Epithelial cell of esophagus (primary cell): ENCODE measurements at places on chromosomes 7 and 10.

DNA sequence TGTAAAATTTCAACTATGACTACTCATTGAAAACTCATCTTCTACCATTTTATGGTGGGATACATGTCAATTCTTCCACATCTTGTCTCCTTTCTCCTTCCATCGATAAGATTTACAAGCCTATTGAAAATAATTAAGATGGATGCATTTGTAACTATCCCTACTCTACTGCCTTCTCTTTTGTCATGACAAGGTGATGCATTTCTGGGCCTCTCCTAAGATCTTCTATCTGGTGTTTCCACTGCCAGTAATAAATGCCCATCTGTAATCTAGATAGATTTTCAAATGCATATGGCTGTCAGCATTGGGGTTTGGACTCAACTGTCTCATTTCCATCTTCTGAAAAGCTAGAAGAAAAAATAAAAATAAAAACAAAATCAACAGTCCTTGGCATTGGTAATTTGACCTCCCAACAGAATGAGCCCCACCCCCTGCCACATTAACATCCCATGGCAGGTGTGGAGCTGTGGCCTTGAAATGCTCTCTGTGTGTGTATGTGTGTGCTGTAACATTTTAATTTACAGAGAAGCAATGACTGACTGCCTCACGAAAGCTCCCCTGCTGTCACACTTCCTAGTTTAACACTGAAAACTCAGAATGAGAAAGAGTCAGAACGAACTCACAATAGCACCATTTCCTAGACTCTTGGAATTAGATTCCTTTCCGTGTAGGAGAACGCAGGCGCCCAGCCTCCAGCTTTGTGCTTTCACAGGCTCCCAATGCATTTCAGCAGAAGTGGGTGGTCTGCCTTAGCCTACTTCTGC is 74.2 kb downstream of the RHOBTB1 start:
- DNase-seq, result no peak

- DNase-seq, result no peak
These were observed 313.6 kb upstream of the CDC14C start for GRCh38 chr7:48610705-48611104.

DNA sequence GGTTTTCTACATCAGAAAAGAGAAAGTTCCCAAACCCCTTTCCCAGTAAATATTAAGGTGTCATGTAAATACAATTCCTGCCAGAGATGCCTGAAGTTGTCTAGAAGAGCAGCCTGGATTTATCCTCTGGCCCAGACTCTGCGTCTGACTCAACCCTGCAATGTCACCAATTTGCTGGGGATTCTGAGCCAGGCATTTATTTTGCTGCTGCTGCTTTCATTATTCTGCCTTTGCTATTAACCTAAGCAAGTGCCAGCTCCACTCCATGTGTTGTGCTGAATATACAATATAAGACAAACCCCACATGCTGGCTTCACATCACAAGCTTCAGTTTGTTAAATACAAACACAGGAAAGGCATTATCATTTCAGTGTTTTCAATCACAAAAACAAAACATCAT is 59.1 kb downstream of the ELAPOR2 start:
- no peak for DNase-seq

- peak; percentile 54 for DNase-seq
These were observed 116.0 kb upstream of the PDLIM1 start for GRCh38 chr10:95406651-95407280.

DNA sequence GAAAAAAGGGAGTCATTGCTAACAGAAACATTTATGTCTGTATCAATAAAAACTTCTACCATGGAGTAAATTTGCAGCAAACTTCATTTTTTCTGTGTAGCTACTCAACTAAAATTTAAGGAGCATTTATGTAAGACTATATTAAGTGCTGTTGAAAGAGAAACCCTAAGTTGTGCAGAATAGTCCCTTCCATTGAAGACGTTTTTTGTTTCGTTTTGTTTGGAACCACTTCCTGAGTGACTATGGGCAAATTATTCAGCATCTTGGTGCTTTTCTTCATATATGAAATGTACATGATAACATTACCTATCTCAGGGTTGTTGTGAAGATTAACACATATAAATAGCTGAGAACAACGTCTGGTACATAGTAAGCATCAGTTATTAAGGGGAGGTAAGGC is 24.3 kb downstream of the SEM1 start:
- no peak for DNase-seq

DNA sequence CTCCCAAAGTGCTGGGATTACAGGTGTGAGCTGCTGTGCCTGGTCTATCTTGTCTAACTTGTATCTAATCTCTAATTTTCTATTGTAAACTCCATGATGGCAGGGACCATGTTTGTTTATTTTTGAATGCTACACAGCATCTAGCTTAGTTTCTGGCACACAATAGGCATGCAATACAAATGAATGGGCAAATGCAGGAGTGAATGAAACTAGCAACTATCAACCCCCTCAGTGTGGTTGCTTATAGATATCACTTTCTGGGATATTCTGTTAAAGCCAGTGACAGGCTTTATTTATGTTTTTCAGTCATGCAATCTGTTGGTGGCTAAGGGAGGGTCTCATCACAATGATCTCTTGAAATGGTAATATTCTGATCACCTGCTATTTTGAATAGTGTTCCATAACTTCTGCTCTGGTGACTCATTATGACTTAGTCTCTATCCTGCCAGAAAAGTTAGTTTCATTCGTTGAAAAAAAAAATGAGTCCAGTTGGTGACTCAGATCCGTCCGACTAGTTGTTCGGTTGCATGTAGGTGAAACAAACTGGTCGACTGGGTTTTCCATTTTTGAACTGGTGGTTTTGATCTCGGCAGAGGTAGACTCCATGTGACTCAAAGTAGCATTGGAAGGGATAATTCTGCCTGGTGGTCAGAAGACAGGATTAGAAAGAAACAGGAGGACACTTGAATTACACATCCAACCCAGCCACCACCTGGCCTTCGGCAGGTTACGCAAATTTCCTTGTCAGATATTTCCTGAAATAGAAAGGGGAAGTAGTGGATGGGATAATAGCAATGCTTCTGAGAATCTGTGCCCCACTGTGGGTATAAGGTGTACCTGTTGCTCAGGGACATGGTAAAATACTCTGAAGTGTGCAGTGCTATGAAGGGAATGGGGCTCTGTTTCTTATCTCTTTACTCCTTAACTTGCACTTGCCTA is 76.8 kb downstream of the GATA3 start:
- peak; percentile 96 for DNase-seq

DNA sequence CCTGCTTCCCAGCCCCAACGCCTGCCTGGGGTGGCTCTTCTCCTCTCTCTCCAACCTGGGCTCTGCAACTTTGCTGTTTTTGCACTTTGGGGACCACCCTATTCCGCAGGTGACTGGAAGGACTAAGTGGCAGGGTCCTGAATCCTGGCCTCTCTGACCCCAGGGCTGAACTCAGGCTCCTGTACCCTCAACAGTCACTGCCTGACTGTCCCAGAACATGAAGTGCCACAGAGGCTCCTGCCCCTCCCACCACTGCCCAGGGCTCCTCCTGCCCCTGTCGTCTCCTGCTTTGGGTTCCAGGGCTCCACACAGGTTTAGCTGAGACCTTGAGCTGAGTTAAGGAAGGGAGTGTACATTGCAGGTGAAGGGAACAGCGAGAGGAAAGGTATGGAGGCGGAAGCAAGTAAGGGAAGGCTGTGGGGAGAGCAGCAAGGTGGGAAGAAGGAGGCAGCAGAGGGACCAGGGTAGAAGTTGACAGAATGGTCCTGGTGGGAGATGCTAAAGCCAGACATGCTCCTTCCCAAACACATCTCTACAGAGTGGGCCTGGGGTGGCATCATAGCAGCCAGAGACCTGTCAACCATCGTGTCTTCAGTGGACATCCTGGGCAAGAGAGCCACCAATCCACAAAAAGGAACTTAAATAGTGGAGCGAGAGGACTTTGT is 5.7 kb upstream of the GRID1 start:
- DNase-seq, result no peak

DNA sequence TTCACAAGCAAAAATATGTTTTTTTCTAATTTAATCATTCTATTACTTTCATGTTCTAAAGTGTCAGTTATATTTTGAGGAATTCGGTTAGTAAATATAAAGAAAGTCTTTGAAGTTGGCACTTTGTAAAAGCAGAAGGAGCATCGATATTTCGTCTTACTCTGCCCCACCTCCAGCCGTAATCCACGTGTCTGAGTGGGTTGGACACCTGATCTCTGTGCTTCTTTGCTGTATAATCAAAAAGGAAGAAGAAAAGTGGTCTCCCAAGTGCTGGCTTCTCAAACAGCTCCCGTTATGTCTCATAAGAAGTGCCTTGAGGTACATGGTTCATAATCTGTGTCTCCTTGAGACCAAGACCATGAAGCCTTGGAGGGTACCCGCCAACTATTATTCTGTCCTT is 19.8 kb downstream of the PRKAR2B start:
- DNase-seq, result no peak

GRCh38 chr10:49735848-49736563 is 26.1 kb downstream of the OGDHL start:
- DNase-seq, result no peak

DNA sequence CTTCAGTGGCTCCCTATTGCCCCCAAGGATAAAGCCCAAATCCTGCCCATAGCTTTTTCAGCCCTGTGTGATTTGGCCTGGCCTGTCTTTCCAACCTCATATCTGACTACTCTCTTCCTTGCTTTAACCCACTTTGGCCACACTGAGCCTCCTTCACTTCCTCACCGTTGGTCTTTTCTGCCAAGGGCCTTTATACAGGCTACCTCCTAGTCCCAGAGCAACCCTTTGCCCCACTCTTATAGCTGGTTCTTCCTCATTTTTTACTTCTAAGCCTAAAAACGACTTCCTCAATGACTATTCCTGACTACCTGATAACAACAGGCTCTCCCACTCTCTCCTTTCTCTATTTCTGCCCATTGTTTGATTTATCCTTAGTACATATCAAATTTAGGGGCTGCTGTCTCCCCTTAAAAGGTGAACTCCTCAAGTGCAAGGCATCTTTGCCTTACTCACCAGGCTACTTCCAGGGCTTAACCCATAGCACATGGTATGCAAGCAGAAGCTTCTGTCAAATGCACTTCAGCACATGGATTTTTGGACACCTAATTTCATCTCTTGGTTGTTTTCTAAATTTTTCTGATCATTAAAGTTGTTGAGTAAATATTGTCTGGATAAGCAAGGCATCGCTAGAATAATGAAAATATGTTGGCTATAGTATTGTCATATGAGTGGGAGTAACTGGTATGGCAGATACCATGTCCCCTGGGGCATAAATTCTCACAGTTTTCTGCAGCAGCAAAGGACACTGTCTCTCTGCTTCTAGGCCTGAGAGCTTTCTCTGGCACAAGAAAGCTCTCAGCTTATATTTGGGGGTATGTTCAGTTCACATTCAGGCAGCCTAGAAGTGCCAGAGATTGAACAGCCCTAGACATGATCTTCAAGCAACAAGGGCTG is 201.5 kb upstream of the GPR26 start:
- no peak for DNase-seq

DNA sequence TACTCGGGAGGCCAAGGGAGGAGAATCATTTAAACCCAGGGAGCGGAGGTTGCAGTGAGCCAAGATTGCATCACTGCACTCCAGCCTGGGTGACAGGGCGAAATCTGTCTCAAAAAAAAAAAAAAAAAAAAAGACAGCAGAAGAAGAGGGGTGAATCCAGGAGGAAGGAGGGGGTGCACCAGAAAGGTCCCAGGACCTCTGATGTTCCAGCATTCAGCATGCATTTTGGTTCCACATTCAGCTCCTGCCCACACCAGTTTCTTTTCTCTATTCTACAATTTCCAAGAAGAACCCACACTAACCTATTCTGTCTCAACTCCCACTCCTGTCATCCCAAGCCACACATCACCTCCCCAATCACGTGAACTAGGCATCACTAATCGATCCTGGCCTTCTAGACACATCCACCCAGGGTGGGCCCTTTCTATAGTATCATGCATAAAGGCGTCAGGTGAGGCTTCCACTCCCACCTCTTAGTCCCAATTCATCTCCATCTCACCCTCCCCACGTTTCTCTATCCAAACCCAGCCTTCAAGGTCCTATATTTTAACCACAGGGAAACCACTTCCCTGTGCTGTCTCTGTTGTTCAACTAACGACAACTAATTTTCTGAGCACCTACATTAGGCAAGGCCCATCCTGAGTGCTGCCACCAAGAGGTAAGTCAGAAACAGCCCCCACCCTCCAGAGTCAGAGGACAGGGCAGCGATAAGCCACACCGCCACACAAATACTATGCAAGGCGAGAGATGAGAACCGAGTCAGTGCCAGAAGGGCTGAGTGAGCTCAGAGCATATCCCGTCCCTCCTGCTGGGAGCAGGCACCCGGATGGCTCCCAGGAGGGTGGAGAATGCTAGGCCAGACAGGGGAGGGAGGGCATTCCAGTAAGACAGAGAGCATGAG is 2.2 kb downstream of the ANXA11 start:
- peak; percentile 69 for DNase-seq

DNA sequence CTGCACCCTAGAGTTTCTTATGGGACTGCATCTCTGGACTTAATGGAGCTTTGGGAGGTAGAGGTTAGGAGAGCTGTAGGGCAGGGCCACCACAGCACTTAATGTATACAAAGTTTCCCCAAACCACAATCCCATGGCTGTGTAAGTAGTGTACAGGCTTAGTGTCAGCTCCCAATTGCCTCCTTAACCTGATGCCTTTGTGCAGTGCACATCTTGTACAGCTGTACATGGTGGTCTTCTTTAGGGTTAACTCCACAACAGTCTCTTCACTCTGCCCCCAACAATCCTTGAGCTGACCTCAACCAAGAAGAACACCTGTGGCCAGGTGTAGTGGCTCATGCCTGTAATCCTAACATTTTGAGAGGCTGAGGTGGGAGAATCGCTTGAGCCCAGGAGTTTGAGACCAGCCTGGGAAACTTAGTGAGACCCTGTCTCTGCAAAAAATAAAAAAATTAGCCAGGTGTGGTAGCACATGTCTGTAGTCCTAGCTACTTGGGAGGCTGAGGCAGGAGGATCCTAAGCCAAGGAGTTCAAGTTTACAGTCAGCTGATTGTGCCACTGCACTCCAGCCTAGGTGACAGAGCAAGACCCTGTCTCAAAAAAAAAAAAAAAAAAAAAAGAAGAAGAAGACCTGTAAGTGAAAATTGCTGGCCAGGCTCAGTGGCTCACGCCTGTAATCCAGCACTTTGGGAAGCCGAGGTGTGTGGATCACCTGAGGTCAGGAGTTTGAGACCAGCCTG is 6.8 kb downstream of the PLAU start:
- peak; percentile 59 for DNase-seq

DNA sequence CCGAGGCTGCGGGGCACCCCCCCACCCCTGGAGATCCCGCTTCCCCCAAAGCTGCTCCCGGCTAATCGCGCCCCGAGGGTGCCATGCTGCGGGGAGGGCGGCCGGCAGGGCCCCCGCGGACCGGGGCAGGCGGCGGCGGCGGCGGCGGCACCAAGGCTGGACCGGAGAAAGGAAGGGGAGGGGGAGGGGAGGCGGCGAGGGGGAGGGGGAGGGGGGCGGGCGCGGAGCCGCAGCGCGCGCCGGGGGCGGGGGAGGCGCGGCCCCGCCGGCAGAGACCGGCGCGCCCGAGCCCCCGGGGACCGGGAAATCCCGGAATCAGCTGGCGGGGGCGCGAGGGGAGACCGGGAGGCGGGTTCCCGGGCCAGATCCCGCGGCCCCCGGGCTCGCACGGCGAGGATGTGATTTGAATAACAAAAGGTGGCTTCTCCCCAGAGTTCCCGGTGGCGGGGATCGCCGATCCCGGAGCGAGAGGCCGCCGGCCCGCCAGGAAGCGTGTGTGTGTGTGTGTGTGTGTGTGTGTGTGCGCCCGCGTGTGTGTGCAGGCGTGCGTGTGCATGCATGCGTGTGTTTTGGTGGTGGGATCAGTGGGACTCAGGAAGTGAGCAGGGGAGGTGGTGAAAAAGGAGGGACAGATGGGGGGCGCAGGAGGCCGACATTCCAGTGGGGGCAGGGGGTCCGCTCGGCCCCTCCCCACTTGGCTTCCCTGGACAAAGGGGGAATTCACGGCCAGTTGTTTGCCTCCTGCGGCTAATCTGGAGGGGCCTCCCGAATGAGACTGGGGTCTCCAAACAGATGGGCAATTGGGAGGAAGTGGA is 99.5 kb downstream of the HIP1 start:
- peak; percentile 38 for DNase-seq
